ENCODE measurements at places on chromosomes 16 and 17.

- no peak for DNase-seq
Measured at GRCh38 chr16:84618581-84619460, 943 bp upstream of the COTL1 start.

DNA sequence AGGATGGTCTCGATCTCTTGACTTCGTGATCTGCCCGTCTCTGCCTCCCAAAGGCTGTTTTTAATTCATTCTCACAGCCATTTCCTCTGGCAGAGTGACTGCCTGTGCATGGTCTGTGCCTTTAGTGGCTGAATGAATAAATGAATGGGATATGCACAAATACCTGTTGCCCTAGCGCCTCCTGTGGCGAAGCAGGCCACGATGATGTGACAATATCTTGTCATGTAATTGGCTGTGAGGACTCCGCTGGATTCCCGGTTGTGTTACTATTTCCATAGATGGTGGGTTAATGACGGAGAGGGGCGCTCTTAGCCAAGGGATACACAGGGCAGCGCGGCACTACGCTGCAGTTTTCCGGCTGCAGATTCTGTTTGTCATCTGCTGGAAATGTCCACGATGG lies 26.8 kb upstream of the ENDOV start:
- no peak for DNase-seq

DNA sequence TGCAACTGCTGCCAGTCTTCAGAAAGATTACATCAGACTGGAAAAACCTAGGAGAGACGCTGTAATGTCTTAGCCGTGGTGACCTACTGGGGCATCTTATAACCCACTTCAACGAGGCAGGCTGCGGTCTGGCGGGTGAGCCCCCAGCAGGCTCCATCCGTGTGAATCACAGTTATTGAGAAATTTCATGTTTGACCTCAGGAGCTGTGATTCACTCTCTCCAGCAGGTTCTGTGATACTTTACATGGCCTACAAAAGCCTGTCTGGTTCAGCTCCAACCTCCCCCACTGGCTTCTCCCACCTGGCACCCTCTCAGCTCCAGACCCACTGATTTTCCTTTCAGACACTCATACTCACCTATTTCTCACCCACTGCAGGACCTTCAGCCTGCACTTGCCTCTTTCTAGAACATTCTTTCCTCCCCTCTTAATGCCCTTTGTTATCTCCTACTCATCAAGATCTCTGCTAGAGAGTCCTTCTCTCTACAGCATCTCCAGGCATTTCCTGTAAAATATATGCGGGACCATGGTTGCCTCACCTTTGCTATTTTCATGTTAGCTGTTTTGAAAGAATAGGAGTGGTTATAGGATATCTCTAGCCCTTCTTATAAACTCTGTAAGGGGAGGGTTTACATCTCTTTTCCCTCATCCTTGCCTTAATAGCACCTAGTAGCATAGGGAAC lies 227.9 kb downstream of the MAF start:
- no peak for DNase-seq

DNA sequence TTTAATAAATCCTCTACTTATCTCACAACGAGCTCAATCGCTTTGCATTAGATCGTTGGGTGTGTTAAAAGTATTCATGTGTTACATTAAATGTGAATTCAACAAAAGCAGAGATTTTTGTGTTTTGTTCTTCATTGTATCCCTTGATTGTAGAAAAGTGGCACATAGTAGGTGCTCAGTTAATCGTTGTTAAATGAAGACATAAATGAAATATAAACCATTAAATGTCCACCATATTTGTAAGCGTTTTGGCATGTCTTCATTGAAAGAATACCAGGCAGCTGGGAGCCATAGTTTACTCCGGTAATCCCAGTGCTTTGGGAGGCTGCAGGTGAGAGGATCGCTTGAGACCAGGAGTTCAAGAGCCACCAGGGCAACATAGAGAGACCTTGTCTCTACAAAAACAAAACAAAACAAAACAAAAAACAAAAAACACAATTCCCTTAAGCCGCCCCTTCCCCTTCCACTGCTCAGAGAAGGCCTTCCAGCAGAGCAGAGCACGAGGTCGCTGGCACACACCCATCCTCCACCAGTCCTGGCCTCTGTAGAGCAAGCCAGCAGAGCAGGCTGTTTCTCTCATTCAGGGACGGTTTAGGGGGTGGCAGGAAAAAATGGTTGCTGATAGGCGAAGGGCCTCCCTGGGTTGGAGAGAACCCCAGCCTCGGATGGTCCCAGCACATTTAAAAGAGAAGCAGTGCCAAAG lies 673 bp upstream of the CHD9 start:
- no peak for DNase-seq

GRCh38 chr17:1420163-1420562 lies 20.1 kb upstream of the YWHAE start:
- DNase-seq = no peak

GRCh38 chr17:30238387-30239088 lies 3.0 kb upstream of the SLC6A4 start:
- no peak for DNase-seq

DNA sequence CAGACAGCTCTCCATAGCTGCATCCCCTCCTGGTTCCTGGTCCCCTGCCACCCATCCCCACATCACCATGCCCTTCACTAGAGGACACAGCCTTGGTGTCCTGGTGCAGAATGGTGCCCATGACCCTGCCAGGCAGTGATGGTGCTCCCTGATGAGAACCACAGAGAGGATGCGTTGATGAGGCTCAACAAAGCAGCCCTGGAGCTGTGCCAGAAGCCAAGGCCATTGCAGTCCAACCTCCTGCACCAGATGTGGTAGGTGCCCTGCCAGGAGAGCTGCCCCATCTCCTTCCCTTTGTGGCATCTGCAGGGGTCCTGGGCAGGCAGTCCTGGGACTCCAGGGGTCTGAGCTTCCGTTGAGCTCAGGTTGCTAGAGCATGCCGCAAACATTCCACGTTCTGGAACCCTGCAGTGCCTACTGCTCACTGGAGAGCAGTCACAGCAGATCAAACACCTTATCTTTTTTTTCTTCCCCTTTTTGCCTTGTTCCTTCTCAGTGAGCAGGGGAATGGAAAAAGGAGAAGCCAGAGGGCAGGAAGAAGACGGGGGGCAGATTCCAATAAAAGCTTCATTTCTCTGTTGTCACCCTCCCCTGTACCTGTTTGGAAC lies 5.3 kb upstream of the EPN3 start:
- DNase-seq = no peak

GRCh38 chr16:87493608-87494280 lies 920 bp upstream of the ZCCHC14 start:
- DNase-seq = no peak

DNA sequence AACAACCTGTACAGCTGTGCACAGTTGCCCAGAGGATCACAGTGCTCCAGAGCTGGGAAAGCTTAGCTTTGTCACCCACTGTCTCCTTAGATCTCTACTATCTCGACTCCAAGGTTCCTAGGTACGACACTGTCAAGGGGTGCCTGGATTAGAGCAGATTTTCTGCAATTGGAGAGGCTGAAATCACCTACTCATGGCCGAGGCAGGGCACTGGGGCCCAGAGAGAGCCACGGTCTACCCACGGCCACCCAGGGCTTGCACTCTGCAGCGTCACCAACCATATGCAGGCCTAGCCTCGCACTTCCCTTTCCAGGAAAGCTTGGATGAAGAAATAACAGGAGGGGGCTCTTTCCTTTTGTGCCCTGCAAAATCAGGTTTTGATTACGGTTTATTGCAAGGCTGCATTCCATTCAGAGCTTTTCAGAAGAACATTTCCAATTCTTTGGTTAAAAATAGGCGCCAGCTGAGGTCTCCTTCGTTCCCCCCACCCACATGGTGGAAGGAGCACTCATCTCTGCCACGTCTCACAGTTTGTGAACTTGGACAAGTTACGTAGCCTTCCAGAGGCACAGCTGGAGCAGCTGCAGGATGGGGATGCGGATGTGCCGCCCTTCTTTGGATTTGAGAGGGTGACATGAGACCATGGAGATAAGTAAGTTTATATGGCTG lies 80.0 kb downstream of the IRX5 start:
- no peak for DNase-seq

GRCh38 chr17:4498461-4499397 lies at the start of gene SPNS2:
TSS of gene SPNS2 (plus strand) at chr17:4498881. CDS start at chr17:4499048, 167 bp downstream.
- no peak for DNase-seq

- no peak for DNase-seq
Measured at GRCh38 chr17:27355419-27355818, 61.5 kb downstream of the WSB1 start.

DNA sequence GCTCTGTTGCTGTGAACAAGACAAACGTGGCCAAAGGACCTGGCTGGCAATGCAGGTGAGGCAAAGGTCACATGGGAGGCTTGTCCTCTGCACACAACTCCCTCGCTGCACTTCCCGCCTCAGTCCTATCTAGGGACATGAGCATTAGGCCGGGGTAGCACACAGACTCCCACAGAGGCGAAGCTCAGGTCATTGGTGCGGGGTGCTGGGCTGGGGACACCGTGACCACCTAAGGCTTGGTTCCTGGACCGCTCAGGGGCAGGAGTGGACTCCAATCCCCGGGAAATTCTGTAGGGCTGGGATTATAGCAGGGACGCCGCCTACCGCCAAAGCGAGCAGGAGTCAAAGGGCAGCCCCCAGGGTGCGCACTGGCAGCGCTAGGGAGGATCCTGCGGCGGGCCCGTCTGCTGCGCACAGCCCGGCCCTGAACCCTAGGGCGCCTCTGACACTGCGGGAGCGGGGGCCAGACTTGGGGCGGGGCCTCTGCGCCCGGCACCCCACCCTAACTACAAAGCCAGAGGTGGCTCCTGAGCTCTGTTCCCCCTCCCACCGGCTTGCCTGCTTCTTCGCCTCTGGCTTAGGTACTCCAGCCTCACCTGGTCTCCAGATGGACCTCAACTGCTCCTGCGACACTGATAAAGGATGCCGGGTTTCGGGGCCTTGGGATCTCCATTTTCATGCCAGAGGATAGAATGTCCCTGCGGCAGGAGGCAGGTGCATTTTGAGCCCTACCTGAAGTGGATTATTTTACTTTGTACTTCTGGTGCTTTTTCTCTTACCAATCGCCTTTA lies 3.9 kb upstream of the MT1B start:
- DNase-seq = no peak

DNA sequence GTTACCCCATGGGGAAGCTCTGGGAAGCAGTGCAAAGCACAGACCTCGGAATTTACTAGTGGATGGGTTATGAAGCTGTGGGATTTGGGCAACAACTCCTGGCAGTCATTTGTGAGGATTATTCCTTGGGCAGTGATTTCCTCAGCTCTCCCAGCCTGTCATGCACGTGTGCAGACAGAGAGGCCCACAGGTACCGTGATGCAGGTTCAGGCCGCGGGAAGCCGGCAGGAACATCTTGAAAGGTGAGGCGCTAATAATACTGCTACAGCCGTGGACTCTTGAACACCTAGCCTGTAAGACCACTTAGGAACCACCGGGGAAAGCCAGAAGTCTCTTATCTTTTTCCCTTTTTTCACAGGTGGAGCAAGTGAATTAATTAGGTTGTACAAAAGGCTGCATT lies 80.2 kb upstream of the CPHXL start:
- no peak for DNase-seq

DNA sequence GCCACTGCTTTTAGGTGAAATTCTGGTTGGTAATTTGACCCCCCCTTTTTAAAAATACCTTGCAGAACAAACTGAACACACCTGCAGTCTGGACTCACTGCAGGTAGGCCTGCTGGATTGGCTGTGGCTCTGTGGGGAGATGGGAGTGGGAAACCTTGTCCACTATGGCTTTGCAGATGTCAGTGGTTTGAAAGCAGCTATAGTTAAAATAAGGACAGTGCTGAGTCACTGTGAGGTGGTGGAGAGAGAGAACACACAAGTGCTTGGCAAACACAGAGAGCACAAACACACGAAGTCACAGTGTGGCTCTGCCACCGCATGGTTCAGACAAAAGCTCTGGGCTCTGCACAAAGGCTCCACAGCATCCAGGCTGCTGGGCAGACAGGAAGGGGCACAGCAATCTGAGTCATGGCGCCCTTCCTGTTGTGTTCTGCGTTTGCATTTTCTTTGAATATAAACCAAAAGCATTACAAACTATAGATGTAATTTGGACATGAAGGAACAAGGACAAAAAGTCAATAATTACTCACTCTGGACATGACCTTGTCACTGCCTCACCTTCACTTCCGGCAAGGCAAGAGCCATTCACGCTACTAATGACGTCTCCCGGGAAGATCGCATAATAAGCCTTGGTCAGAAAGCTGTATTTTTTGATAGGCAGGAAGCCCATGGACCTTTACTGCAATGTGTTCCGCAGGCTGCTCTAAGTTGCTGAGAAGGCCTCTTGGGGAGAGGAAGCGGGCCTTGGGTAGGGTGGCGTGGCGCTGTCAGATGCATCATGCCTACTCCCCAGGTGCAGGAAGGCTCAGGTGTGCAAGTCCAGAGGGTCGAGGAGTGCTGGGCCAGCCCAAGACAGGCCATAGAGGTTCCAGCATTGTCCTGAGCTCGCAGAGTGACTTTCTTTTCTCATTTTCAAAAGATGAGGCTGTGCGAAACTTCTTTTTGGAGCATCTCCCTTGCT lies 60.1 kb upstream of the MED9 start:
- no peak for DNase-seq

DNA sequence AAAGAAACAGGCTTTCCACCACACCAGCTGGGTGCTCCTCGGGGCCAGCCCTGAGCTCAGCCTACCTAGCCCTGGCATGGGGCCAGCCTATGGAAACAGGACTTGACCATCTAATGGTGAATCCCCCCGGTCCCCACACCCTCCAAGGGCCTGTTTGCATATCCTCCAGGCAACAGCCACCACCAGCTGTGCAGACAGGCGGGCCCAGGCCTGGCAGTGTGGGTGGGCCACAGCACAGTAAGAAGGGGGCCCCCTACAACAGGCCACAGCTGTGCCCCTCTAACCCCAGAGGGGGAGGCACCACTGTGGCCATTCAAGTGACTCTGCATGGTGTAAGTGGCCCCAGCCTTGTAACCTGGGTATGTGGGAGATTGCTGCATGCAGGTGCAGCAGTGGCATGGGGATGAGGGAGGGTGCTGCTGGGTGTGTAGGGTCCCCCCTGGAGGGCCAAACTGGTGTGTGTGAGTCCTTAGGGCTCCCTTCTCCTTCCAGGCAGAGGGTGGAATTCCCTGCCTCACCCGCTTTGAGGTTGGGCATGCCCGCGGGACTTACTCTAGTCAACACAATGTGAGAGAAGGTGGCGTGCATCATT lies 148.2 kb downstream of the C16orf78 start:
- no peak for DNase-seq

GRCh38 chr17:36755586-36755985 lies 154.2 kb downstream of the MRM1 start:
- DNase-seq = no peak

- DNase-seq = no peak
Measured at GRCh38 chr17:83062011-83062817, 17.2 kb upstream of the METRNL start.

- DNase-seq = no peak
Measured at GRCh38 chr17:45221081-45222013, at the start of gene FMNL1. TSS of gene FMNL1 (plus strand) at chr17:45221885. CDS start at chr17:45222125, 240 bp downstream.

GRCh38 chr16:88686439-88687253 lies at the start of gene SNAI3:
TSS of gene SNAI3 (minus strand) at chr16:88686507. CDS start at chr16:88686406, 101 bp downstream.
- DNase-seq = no peak

- DNase-seq = no peak
Measured at GRCh38 chr17:29577385-29578211, 9.1 kb downstream of the TP53I13 start.
